ENCODE measurements at places on chromosomes 1 and 21.

DNA sequence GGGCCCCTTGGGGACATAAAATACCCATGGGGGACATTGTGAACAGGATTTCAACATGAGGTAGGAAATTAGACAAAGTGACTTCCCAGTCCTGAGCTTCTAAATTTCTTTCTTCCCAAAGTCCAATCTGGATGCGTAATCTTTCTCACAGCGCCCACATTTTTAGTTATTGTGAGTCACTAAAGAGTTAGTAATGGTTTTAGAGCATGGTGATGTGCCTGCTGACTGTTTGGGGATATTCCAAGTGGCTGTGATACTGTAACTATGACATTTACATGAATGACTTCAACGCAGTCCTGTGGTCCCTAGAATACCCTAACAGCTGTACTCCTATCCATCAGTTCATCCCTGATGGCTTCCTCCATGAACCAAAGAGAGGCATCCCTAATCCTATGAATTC is 224.0 kb upstream of the COA6 start:
- DNase-seq: no peak

DNA sequence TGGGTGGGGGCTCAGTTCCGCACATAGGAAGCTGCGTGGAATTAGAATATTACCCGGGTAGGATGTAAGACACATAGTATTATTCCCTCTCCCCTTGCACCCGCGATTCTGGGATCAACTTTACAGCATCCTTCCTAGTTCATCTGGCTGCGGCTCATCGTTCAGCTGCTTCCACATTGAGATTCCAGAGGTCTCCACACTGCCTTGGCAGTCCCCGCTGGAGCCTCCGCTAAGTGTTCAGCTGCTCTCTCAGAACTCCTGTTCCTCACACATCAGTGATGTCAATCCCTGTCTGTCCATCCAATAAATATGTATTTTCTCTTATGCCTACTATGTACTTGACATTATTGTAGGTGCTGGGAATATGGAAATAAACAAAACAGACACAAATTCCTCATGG is 135.6 kb upstream of the SYT6 start:
- DNase-seq: no peak

- DNase-seq: no peak
These were observed 9.3 kb upstream of the LORICRIN start for GRCh38 chr1:153250166-153250565.

DNA sequence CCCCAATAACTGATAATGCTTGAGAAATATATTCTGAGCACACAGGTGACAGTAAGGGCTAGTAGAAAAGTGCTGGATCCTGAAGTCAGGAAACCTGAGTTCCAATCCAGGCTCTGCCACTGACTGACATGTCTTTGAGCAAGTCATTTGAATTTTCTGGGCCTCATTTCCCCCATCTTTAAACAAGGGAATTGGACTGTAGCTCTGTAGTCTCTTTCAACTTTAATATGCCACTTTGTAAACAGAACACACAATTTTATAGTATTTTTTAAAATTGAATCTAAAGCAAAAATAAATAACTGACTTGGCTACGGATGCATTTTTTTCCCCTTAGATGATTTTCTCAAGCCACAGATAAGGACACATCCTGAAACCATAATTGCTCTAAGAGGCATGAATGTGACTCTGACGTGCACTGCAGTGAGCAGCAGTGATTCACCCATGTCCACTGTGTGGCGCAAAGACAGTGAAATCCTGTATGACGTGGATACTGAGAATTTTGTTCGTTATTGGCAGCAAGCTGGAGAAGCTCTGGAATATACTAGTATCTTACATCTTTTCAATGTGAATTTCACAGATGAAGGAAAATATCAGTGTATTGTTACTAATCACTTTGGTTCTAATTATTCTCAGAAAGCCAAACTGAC is 37.0 kb downstream of the LRIG2 start:
- DNase-seq: no peak

GRCh38 chr1:54228638-54229079 is 28.7 kb downstream of the MRPL37 start:
- DNase-seq: no peak

DNA sequence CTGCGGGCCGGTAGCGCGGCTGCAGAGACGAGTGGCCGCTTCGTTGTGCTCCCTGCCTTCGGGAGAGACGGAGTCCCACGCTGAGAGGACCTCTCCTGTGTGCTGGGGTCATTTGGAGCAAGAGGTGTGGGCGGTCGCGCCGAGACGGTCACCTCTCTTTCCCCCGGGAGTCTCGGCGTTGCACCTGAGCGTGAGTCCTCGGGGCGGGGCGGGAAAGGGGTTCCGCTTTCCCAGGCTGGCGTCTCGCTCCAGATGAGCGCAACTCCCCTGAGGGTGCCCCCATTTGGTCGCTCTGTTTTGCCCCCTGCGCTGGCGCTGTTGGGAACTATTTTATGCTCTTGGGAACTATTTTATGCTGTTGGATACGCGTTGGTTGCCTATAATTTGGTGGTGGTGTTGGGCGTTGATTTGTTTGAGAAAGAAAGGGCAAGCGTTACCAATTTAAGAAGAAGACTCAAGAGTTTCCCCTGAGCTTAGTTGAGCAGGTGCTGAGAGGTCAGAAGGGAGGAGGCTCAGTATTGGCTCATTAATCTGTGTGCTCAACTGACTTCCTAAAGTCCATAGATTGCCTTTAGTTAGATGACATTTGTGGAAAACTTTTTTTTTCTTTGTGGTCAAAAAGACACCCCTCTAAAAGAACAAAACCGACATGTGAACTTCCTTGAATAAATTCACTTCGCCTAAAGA is 683 bp downstream of the LRRC8B start:
- no peak for DNase-seq

GRCh38 chr1:95095833-95096217 is 21.3 kb upstream of the TLCD4 start:
- DNase-seq: no peak

DNA sequence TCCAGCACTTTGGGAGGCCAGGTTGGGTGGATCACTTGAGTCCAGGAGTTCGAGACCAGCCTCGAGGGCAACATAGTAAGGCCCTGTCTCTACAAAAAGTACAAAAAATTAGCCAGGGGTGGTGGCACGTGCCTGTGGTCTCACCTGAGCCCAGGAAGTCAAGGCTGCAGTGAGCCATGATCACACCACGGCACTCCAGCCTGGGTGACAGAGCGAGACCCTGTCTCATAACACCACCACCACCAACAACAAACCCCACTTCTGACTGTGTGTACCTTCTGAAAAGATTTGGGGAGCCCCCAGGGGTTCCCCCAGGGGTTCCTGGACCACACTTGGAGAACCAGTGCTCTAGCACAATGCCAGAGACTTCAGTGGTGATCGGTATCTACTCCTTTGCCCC is 29.9 kb downstream of the NUAK2 start:
- no peak for DNase-seq

GRCh38 chr21:46625759-46626158 is 9.7 kb upstream of the PRMT2 start:
- no peak for DNase-seq

GRCh38 chr1:72419229-72419628 is 136.9 kb upstream of the NEGR1 start:
- no peak for DNase-seq

DNA sequence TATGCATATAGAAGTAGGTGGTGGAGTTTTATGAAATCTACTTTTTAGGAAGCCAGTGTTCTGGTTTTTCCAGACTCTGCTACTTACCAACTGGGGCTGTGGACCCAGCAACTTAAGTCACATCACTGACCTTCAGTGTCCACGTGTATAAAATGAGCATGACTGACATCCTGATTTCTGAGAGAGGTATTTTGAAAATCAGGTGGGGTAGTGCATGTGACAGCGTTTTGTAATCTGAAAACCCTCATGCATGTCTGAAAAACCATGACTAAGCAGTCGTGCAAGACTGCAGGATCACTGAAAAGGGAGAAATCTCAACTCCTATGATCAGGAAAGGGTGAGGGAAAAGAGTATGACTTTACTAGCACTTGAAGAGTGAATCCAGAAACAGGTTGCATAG is 26.1 kb downstream of the CR1L start:
- no peak for DNase-seq

DNA sequence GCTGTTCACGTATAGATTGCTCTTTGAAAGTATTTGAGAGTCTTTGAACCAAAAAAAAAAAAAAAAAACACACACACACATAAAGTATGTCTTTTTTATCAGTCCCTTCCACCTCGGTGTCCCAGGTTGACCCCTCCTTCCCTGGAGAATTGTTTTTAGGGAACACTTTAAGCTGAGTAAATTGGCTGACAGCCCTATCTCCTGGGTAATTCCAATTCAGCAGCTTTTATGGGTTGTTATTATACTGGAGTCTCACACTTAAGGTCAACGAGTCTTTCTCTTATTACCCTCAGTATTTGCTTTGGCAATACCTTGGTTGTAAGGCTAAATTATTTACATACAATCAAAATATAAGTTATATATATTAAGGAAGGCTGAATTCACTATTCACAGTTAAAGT is 69.4 kb downstream of the SLC30A10 start:
- no peak for DNase-seq

DNA sequence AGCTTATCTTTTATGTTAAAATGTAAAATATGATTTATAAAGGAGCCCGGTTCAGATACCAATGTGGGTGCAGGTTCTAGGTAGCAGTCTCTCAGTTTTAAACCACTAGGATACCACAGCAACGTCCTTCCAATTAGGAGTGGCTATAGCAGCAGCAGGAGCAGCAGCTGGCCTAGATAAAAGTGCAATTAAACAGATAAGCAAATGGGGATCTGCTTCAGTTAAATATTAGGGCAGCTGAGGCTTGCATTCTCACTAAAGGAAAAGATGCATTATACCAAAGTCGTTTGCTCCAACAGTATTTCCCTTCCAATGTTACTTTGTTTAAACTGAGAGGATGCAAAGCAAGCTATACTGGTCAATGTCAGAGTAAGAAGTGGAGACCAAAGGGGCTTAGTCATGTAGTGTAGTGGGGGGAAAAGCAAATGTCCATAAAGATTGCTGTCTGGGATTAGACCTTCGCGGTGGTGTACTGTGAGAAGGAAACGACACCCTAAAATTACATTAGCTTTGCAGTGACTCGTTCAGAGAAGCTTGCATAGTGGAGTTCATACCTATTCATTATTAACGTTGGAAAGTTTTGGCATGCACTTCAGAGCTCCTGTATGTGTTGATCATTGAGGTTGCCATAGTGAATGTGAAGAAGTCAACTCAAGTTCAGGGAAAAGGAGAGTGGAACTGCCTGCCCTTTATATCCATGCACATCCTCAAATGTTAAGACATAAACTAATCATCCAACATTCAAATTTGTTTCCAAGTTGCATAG is 272.2 kb downstream of the VAV3 start:
- DNase-seq: no peak

GRCh38 chr1:42040159-42040558 is 113.1 kb upstream of the GUCA2B start:
- no peak for DNase-seq

DNA sequence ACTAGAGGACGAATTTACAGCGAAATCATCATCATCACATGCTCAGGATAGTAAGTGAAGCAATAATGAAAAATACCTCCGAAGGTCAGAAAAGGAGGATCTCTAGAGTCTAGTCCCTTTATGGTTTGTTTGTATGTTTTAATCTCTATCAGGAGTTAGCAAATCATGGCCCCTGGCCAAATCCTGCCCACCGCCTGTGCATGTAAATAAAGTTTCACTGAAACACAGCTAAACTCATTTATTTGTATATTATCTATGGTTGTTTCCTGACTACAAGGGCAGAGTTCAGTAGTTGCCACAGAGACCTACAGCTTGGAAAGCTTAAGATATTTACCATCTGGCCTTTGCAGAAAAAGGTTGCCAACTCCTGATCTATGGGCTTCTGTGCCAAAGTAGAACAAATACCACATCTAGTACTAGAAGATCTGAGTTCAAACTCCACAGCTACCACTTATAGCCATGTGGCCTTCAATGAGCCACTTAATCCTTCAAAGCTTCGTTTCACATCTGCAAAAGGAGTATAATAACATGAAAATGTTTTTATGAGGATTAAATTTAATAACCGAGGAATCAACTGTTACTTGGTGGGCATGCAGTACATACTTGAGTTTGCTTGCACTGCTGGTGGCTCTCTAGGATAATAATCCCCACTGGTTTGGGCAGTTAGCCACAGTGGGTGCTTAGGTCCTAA is 94.0 kb upstream of the KIF26B start:
- peak; percentile 83 for DNase-seq

DNA sequence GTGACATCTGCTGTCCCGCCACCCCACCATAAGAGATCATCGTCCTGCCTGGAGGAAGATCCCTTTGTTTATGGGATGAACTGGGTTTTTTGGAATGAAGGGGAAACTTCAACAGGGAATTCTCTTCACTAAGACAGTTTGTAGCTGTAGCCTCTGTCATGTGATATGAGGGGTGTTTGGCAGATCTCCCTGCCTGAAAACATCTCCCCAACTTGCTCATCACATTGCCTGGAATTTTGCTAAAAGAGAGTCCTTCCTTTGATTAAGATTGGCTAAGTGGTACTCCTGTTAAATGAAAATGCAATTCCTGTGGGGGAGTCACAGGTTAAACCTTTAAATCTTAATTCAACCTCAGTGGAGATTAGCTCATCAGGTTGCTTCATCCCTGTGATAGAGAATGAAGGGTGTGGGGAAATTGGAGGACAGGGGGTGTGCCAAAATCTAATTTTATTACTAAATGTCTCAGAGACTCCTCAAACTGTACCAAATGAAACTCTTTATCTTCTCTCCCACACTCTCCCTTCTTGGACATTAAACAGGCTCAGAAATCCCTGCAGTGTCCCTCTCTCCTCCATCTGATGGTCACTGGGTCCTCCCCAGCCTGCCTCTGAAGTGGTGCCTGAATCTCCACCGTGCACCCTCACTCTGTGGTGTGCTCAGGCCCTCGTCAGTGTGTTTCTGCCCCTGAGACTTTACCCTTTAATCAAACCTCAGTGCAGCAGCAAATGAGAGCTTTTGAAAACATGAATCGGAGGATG is 54.8 kb downstream of the IER5 start:
- no peak for DNase-seq

- no peak for DNase-seq
These were observed 61.7 kb downstream of the ERICH3 start for GRCh38 chr1:74611887-74612286.

- DNase-seq: peak; percentile 79
These were observed 47.8 kb upstream of the ECE1 start for GRCh38 chr1:21337928-21338572.

DNA sequence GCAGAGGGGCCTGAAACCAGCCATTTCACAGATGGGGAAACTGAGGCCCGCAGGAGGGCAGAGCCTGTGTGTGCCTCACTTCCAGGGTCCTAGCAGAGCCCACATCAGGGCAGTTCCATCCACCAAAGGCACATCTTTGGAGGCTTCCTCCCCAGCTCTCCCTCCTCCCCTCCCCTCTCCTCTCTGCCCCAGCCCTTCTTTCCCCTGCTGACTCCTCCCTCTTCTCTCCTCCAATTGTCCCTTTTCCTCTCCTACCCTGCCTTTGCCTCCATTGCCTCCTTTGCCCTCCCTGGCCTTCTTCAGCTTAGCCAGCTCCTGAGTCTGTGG is 56.6 kb downstream of the TMEM53 start:
- DNase-seq: no peak

GRCh38 chr1:41983451-41983850 is 64.7 kb upstream of the HIVEP3 start:
- DNase-seq: no peak

- DNase-seq: no peak
These were observed 46.7 kb downstream of the WARS2 start for GRCh38 chr1:119093721-119094120.

GRCh38 chr1:46221749-46222148 is 18.6 kb downstream of the LURAP1 start:
- DNase-seq: peak; percentile 15

GRCh38 chr1:18132711-18133541 is 25.3 kb downstream of the IGSF21 start:
- DNase-seq: no peak

GRCh38 chr1:47646676-47647075 is 208.8 kb downstream of the FOXD2 start:
- DNase-seq: no peak
